ENCODE measurements at places on chromosomes 6 and 20.

DNA sequence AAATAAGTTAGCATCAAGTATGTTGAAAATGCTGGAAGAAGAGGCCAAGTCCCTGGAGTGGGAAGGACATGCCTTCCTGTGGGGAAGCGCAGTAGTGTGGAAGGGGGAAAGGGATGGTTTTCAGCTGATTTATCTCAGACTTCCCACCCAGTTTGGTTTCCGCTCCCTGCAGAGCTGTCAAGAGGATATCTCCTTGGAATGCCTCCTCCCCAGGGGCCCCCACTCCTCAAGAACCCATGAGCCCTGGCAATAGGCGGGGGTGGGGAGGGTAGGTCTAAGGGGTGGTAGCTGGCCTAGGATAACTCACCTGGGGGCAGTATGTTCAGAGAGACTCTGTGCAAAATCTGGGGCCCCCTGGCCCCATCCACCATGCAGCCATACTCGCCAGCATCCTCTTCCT lies 696 bp downstream of the TREML1 start:
- DNase-seq, result no peak

GRCh38 chr6:125445054-125445453 lies 143.3 kb upstream of the HDDC2 start:
- DNase-seq, result no peak

- no peak for DNase-seq
Measured at GRCh38 chr20:42775866-42776265, 413.8 kb downstream of the PTPRT start.

DNA sequence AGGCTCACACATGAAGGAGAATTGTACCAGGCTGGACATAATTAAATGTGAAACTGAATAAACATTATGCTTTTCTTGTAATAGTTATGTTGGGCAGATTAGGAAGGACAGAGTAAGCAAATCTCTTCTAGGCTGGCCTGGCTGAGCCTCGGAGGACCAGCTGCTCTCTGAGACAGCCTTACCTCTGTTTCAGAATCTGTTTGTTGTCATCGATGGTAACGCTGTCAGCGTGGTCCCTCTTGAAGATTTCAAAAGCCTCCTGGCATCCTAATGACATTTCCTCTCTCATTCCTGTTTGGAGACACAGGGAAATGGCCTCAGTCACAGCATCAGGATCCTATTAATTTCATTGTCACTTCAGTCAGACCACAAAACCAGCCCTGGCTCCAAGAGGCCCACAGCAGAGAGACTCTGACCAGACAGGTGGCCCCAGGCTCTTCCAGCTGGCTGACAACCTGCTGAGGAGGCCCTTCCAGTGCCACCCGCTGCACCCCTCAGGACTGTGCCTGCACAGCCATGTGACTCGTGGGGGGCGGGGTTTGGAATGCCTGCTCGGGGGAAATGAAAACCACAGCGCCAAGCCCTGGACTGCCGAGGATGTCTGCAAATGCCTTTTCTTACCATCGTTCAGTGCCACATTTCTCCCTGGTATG lies 108.5 kb upstream of the KCNK16 start:
- DNase-seq, result no peak

DNA sequence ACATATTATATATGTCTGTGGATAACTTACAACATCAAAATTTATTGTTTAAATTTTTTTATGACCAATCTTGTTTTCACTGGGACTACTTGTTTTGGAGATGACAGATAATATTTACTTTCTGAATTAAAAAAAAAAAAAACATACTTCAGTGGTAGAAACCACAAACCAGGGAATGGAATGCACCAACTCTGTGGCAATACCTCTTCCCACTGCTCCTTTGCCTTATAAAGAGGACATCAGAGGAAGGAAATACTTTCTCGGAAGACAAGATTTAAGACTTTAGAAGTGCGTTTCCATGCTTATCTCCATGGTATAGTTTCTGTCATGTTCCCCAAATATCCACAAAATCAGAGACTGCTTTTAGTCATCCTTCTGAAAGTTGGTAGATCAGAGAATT lies 1241.1 kb upstream of the EYS start:
- DNase-seq, result no peak

DNA sequence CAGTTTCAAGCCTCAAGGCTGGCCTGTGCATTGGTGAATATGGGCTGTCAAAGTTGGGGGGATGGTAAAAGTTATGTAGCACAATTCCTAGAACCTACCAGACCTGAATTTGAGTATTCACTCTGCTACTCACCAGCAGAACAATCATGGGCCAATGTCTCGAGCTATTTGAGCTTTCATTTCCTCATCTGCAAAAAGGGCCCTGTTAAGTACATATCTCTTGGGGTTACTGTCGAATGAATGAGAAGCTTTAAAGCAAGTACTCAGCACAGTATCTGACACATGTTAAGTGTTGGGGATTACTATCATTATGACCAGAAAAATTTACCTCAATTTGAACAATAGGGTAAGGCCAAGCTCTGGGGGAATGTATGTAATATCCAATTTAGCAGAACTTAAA lies 13.5 kb upstream of the ENPP4 start:
- DNase-seq, result no peak

DNA sequence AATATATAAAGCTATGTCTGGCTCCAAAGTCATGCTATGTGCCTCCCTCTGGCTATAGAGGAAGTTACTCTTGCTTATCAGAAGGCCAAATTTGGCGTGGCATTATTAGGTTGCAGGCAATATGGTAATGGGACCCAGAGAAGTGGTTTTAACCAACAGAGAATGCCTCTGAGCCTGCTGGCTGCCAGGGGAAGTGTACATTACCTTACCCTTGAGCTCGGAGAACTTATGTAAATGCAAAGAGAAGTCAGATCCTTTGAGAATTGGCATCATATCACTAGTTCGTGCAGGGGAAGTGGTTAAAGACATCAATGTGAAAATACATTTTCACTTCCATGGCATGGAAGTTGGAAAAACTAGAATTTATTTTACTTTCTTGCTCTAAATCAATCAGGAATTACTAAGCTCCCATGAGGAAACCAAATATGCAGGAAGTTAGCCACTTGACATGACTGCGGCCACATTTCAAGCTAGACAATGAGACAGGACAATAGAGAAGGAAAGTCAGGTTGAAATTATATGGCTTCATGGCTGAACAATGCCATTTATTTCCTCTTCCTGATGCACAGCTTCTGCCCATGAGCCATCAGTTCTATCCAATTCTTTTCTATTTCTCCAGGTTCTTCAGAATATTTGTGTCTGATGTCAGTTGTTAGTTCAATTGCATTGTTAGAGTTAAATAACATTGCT lies 134.0 kb upstream of the PHACTR1 start:
- DNase-seq, result no peak

All from cortex of kidney (tissue), 1 donor.